Progenitor cell of endocrine pancreas (in vitro differentiated cells): ENCODE measurements at places on chromosomes 12 and 14.

DNA sequence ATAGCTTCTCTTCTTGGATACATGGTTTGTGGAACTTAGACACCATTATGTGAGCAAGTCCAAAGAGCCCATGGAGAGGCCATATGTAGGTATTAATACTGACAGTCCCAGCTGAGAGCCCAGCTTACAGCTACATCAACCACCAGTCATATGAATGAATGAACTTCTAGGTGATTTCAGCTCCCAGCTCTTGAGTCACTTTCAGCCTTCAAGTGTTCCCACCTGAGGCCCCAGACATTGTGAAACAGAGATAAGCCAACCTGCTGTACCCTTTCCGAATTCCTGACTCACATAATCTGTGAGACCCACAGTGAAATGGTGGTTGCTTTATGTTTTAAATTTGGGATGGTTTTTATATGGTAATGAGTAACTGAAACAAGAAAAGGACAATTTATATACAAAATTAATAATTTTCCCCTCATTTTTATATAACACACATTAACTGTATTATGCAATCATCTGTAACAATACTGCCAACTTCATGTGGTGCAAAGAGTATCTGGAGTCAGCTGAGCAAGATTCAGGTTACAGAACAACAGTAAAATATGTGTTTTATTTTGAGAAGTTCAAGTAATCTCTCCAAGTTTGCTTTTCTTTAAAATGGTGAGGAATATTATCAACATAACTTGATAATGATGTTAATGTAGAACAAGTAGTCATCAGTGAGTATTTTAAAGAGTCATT is 27.7 kb upstream of the FBXO33 start:
- DNase-seq, result no peak

GRCh38 chr14:96079066-96079465 is 39.9 kb downstream of the C14orf132 start:
- no peak for DNase-seq

GRCh38 chr12:19312637-19313036 is 126.7 kb upstream of the AEBP2 start:
- DNase-seq, result no peak

DNA sequence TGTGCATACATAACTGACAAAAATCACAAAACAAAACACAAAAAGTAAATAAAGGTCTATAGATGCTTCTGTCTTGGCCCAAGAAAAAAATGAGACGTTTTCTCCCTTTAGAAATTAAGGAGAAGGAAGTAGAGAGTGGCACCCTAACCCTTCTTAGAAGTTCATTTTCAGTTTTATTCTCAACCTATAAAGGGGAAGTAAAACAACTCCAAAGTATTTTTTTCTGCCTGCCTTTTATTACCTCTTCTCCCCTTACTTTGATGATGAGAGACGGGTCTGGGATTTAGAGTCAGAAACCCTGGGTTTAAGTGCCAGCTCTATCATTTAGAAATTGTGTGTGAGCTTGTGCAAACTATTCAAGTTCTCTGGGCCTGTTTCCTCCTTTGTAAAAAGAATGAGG is 2.8 kb downstream of the PRIM1 start:
- DNase-seq, result no peak
